ENCODE measurements at places on chromosomes 6 and 20. TPM values are rescaled to one million over a fixed set of nuclear protein-coding genes. Genes with fewer than 3 reads are reported as not detected.

DNA sequence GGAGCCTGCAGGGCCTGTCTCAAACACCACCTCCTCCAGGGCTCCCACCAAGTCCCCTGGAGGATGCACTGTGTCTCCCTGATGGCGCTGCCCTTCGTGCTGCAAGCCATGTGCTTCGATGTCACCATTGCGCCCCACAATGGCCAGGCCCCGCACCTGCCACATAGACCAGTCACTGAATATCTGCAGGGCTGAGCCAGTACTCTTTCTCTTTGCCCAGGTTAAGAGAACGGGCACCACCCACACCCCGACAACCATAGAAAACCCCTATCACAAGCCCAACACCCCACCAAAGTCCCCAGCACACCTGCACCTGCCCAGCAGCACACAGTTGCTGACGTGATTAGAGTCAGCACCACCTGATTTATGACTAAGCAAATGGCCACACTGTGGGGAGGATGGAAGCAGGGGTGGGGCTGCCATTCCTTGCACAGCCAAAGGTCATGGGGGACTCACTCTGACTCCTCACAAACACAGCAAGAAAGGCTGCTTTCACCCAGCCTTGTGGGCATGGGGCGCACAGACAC, 104.3 kb downstream of the SLC23A2 start:
- DNase-seq, result peak; percentile 76

DNA sequence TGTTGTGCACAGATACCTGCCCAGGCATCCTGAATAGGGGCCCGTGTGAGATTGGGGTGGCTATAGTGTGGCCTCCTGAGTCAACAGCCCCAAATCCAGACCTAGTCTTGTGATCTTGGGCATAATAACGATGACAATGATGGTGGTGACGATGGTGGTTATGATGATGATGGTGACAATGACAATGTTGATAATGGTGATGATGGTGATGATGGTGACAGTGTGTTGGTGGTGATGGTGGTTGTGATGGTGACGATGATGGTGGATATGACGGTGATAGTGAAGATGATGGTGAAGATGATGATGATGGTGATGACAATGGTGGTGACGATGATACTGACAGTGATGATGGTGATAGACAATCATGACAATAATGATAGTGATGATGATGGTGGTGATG, 5.1 kb upstream of the RPS21 start:
- DNase-seq, result no peak

DNA sequence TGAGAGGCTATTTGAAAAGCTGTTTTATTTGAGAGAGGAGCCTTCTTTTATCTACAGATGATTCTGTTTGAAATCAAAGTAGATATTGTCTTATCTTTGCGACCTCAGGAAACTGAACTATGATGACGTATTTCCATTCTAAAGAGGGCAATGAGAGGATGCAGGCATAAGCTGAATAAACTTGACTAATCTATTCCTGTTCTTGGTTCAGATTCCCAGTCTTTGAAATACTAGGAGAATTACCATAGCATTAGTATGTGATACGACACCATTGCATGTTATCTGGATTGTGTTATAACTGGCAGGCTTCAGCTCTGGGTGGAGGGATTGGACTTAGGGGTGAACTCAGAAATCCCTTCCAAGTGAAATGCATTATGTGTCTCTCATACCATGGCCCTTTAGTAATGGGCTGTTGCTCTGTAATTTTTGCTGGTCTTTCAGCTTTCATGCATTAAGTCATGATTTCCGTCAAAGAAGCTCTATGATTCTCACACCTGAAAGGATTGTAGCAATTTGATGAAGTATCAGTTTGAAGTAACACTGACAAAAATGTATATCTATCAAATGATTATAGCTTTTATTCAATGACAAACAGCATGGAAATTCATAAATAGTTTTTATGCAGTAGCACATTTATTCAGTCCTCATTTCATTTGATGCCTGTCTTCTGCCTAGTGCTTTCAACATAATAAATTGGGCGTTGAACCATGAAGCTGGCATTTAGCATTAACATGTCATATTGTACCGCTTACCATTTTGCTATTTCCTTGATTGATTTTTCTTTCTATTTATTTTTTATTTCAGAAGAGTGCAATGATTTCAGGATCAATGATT, 138.4 kb upstream of the SPACA1 start:
- DNase-seq, result no peak

DNA sequence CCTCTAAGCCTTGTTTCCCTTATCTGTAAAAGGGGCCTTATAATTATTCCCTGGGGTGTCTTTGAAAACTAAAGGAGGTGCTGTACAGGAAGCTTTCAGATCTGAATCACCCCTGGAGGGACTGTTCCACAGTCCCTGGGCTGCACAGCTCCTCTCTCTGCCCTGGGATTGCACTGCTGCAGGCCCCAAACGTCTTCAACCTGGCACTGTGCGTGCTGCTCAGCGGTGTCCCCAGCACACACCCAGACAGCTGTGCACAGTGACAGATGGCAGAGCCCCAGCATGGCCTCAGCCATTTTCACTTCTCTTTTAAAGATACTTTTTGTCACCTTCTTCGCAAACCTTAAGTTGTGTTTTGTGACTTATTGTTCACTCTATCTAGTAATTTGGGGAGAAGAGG, 50.7 kb upstream of the INSM1 start:
- DNase-seq, result no peak

GRCh38 chr6:42084889-42085288, 34.6 kb downstream of the TAF8 start:
- no peak for DNase-seq

GRCh38 chr6:165220045-165220444, 89.4 kb downstream of the C6orf118 start:
- DNase-seq, result no peak

GRCh38 chr6:41970436-41970846, 28.8 kb upstream of the CCND3 start:
- DNase-seq, result no peak

DNA sequence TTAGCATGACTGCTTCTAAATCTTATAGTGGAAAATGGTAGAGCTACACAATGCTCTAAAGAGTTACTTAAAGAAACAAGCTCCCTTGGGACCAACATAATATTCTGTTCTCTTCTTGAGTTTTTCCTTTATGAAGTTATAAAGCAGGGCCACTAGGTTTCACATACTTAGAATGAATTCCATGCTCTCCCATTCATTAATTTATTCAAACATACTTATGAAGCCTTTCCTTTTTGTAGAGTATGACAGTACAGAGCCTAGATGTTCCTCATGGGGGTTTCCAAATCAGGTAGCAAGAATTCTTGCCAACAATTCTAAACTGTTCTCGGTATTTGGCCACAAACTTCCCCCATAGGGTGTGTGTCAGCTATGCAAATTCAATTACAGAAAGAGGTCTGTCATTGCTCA, 20.6 kb upstream of the FABP7 start:
- DNase-seq, result no peak

GRCh38 chr6:19999319-20000191, 162.4 kb downstream of the ID4 start:
- no peak for DNase-seq

DNA sequence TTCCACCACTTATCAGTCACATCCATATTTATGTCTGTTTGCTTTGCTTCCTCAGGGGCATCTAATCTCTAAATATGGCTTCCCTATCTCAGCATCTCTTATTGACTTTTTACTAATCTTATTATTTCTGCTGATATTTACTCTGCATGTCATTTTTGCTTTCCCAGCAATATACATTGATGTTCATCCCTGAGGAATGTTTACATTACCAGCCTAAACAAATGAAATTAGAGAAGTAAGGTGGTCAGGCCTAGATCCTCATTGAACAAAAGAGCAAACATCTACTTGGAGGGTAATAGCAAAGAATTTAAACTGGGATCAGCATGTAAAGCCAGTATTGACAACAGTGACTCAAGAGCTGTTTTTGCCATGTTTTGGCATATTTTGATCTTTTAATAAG, 546.4 kb downstream of the MMUT start:
- no peak for DNase-seq

- no peak for DNase-seq
These were observed 57.2 kb downstream of the CHD6 start for GRCh38 chr20:41560970-41561369.

DNA sequence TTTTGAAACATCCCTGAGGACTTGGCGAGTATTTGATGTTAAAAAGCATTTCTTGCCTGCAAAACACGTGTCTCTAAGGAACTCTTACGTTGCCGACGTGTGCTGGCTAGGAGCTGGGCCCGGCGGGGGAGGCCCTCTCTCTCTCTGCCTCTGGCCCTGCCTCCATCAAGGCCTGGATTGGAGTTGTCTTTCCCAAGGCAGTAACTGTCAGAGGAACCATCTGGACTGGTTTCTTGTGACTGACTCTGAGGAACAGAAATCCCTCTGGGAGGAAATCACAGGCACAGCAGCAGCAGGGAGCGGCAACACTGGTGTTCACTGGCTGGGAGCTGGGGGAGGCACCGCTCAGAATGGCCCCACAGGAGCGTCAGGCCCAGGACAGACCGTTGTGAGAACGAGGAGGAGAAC, 244.2 kb downstream of the NRN1 start:
- peak; percentile 44 for DNase-seq

DNA sequence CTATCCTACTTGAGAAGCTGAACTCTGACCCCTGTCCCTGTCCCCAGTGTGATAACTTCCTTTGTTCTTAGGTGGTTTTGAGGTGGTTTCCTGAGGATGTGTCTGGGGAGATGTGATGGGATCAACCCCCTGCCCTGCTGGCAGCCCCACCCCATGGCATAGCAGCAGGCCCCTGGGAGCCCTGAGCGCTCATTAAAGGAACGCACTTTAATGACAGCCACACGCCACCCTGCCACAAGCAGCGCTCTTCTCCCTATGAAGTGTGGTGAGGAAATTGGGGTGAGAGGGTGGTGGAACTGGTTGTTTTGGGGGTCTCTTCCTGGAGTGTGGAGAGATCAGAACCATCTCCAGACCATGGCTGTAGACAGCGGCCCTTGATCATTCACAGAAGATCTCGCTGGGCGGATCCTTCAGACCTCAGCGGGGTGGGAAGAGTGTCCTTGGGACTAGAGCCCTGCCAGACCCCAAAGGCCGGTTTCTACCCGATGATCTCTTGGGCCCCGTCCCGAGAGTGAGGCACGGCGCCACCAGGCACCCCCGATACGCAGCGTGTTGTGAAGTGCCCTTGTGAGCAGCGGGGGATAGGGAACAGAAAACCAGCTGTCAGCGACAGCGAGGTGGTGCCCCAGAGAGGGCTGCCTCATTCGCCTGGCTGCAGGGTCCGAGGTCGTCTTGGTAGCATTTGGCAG, 45.4 kb downstream of the SYNJ2 start:
- DNase-seq, result no peak

- no peak for DNase-seq
These were observed 237.7 kb downstream of the HIVEP2 start for GRCh38 chr6:142707255-142707654.

- DNase-seq, result no peak
These were observed 623 bp downstream of the MYBL2 start for GRCh38 chr20:43667341-43668132.

DNA sequence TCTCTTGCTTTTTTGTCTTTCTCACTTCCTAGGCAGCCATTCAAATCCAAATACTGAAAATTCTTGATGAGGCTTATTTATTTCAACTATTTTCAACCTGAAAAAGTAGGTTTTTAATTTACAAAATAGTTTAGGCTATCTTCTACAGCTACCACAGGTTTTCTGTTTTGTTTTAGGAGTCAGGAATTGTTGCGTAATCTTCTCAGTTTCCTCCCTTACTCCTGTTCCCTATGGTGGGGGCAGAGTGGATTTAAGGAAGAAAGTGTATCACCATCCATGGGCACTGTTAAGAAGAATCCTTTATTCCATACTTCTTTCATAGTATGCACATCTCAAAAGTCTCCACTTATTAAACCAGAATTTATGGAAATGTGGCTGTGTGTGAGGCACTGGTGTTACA, 182.4 kb downstream of the KHDC1L start:
- no peak for DNase-seq

DNA sequence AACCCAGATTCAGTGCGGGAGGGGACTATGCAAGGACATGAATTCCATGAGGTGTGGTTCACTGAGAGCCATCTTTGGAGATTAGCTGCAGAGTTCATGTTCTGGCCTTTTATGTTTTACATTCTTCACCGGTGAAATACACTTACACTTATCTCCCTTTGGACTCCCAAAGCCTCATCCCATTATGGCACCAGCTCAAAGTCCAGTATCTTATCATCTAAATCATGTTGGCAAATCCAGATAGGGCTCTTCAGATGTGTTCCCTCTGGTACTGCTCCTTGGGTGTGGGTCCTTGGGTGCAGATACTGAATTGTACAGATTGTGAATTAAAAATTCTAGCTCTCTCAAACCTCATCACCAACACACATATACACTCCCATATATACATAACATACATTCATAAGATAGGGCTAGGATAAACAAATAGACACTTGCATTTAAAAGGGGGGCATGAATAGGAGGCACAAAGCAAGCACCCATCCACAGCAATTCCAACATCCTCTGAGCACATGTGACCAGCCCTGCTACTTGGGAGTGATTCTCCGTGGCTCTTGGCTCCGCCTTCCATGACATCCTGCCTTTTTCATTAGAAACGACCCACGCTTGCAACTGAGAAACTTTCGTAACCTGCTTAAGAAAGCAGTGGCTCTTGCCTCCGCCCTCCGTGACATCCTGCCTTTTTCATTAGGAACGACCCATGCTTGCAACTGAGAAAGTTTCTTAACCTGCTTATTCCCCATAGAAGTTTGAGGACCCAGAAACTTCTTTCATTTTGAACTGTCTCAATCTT, 53.6 kb upstream of the LRRC1 start:
- no peak for DNase-seq

GRCh38 chr20:48684501-48685041, 143.2 kb downstream of the PREX1 start:
- DNase-seq, result no peak

GRCh38 chr6:28383235-28384142, 16.1 kb downstream of the ZSCAN12 start:
- DNase-seq, result peak; percentile 92

GRCh38 chr6:170188571-170189001, 102.3 kb downstream of the DLL1 start:
- peak; percentile 42 for DNase-seq

DNA sequence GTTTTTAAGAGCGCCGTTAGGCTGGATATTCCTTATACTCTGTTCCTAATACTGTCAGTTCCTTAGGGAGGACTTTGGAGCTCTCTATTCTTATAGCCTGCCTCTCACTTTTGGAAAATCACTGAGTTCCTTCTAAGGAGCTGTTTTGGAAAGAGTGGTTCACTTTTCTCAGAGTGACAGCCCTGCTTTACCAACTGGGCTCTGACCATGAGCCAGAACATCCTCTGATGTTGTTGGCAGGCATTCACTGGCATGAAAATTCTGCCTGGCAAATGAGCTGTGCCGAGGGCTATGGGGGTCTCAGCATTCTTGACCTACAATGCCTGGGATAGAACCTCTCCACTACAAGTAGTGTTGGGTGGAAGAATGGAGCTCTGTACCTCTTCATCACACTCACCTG, 14.9 kb upstream of the SEMG1 start:
- no peak for DNase-seq

GRCh38 chr20:4533368-4534133, 188.2 kb upstream of the PRND start:
- DNase-seq, result no peak

- no peak for DNase-seq
These were observed 94.2 kb downstream of the WASF1 start for GRCh38 chr6:110085285-110085684.

GRCh38 chr20:43955062-43955749, 40.6 kb downstream of the TOX2 start:
- DNase-seq, result no peak

The FOXF2 gene
- 0.24 TPM for total RNA-seq

The PHACTR1 gene
- total RNA-seq, result 116 TPM

The DACT2 gene
- 1.0 TPM for total RNA-seq

The PNLDC1 gene
- 0.32 TPM for total RNA-seq

The MYMX gene
- total RNA-seq, result not detected

The CRISP2 gene
- total RNA-seq, result not detected

The CITED2 gene
- 143 TPM for total RNA-seq

The LAMA4 gene
- total RNA-seq, result 83.0 TPM

The LY6G6D gene
- total RNA-seq, result not detected
